Activated T-cell treated with anti-CD3 and anti-CD28 coated beads, Interleukin-2, amount 50 U/mL, for 1 hour (primary cell): ENCODE measurements at places on chromosomes 1 and 21.

GRCh38 chr1:64005801-64006200 is 197.6 kb upstream of the UBE2U start:
- DNase-seq: no peak

DNA sequence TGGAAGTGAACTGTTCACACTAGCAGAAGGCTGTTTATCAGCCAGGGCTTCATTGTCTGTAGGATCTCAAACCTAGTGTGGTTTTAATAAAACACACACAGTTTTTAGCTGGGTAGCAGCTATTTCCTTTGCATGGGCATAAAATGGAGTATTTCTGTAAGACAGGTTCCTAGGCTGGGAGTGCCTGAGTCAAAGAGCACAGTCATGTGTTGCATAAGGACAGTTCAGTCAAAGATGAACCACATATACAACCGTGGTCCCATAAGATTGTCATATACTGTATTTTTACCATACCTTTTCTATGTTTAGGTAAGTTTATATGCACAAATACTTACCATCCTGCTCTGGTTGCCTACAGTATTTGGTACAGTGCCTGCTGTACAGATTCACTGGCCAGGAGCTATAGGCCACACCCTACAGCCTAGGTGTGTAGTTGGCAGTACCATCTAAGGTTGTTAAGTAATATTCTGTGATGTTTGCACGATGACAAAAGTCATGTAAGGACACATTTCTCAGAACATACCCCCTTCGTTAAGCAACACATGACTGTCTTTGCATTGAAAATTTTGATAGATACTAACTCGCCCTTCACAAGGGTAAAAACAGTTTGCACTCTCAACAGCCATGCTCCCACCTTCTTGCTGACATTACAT is 17.2 kb downstream of the LGALS8 start:
- DNase-seq: no peak

DNA sequence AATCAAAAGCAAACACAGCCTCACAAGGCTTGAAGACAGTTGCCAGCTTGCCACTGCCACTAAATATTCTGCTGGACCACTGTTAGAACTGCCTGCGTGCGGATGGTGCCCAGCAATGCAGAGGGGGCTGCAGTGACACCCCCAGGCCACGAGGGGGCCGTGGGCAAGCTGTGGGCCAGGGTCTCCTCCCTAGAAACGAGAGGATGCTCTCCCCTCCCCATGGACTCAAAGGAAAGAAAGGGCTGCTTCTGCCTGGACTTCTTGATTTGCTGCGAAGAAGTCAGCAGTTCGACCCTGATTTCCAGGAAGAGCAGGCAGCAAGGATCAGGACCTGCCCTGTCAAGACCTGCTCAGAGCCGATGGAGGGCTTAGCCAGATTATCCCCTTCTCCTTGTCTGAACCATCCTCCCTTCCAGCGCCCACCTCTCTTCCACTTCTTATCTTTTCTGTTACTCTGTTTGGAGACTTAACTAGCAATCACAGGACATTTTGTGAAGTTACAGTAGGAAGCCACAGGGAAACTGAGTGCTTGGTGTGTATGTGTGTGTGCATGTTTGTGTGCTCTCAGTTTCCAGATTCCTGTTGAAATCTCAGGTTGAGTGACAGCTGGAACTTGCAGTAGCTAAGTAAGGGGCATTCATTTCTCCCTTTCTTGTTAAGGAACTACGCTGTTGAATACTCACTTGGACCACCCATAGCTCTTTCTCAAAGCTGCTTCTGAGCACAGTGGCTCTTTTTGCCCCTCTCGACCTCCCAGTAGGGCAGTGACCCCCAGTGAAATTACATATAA is 2.7 kb downstream of the MAN1C1 start:
- peak; percentile 70 for DNase-seq

- no peak for DNase-seq
Measured at GRCh38 chr21:25307489-25307888, 299.8 kb downstream of the MRPL39 start.

DNA sequence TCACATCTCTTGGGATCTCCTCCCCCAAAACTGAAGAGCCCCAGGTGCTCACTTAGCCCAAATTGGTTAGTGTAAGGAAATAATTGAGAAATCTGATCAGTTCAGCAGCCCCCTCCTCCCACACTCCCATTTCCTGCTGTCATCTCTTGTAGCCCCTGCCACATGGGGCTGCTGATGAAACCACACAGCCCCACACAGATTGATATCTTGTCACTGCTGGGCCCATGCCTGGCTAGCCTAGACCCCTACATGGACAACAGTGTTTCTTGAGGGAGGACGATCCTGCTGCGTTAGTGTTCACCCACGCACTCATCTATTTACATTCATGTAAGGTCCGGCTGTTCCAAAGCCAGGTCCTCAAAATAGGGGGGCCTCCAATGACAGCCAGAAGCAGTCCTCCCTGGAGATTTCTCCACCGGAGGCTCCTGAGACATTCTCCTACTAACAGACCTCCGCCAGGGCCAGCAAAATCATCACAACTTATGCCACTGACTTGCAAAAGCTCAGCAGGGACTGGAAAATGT is 23.9 kb upstream of the RXRG start:
- DNase-seq: no peak

DNA sequence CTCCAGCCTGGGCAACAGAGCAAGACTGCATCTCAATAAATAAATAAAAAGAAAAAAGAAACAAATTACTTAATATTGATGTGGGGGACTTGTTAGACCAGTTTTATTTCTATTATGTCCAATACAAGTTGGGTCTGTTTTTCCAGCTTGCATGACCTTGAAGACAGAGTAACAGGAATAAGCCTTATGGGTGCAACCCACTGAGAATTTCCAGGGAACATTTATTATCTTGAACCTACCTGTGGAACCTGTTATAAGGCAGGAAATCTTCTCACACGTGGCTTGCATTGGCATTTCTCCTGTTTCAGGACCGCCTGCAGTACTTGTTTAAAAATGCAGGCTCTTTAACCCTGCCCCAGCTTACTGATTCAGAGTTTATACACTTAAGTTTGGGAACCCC is 64.0 kb downstream of the ZBTB17 start:
- no peak for DNase-seq

DNA sequence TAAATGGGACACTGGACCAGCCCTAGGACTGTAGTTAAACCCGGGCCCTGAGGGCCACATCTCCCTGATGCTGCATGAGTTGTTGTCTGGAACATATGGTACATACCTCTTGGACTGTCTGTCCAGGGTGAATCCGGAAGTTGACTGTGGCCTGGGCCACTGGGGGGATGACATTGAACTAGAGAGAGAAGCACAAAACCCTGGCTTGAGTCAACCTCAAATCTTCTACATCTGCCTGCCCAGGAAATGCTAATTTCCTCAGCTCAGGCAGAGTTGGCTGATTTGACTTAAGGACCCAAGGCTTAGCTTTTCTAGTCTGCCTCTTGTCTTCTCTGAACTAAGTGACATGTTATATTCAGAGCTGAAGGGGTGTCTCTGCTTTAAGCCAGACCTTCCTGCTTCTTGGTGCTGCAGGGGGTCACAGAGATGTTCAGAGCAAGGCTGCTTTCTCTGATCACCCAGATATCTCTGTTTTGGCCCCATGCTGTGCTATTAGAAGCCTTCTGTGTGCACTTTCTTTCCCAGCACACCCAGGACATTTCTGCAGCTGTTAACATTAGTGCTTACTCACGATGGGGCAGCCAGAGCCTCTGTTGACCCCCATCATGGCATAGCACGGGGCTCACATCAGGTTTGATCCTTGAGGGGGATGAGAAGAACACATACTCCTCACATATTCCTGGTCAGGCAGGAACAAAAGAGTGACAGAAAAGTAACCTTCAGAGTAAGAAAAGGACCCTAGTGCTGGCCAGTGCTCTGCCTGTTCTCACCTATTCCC is 9.6 kb downstream of the PM20D1 start:
- DNase-seq: no peak
